ENCODE measurements at places on chromosomes 6 and 20. TPM values are rescaled to one million over a fixed set of nuclear protein-coding genes. Genes with fewer than 3 reads are reported as not detected.

DNA sequence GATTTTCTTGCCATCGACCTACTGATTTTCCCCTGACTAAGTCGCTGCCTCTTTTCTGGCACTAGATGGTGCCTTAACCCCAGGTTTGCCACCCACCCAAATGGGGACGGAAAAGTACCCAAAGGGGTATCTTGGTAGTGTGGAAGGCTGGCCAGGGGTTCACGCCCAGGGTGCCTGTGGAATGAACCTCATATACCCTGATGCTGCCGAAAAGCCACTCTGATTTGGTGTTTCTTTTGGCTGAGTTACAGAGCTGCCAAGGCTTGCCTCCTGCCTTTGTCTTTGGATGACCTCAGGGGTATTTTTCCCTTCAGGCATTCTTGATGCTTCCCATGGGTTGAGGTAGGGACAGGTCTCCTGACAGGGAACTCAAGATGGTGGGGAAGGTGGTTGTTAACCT lies 78.1 kb downstream of the MAP3K7 start:
- no peak for DNase-seq

The SLC22A1 gene
- total RNA-seq, result 1.3 TPM

DNA sequence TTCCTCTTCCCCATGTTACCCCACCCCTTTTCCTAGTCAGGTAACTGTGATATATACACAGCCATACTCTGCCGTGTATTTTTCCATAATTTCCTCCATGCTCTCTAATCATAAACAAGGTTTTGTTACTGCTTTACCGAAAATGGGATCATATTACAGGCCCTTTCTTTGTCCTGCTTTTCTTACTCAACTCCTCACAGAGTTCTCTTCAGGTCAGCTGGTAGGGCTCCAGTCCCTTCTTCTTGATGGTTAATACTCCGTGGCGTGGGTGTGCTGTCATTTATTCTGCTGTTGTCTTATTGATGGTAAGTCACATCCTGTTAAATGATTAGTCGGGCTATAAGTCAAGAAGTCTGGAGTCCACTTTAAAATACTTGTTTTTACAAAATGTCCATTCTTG lies 24.9 kb upstream of the PI16 start:
- no peak for DNase-seq

DNA sequence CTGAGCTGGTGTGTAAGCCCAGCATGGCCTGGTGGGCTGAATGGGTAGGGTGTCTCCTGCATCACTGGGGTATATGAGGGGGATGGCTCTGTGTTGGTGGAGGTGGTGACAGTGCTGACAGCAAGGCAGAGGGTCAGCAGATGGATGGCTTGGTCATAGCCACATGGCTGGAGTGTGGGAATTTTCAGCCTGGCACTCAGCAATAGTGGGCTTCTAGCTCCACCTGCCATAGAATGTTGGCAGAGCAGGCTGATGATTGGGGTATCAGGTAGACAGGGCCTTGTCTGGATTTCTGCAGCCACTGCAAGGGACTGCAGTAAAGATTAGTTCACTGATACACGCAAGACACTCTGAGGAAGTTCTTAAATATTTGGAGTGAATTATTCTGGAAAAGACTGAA lies 137.5 kb upstream of the BACH2 start:
- no peak for DNase-seq

- DNase-seq, result no peak
These were observed 724.9 kb downstream of the DOK5 start for GRCh38 chr20:55200317-55200716.

DNA sequence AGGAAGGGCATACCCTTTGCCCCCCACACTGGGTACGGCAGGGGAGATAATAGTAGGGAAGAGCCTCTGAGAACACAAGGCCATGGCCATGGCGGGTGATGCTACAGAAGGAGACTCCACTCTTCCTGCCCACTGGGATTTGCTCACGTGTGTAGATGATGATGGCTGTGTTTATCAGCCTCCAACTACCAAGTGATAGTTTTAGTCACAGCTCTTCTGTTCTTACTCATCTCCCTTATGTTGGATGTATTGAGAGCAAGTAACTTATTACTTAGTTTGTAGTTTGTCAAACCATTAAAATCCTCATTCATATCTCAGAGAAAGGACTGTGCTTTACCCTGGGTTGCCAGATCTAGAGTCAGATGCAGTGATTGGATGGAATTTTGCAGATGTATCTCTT lies 66.0 kb downstream of the CDH26 start:
- DNase-seq, result no peak

DNA sequence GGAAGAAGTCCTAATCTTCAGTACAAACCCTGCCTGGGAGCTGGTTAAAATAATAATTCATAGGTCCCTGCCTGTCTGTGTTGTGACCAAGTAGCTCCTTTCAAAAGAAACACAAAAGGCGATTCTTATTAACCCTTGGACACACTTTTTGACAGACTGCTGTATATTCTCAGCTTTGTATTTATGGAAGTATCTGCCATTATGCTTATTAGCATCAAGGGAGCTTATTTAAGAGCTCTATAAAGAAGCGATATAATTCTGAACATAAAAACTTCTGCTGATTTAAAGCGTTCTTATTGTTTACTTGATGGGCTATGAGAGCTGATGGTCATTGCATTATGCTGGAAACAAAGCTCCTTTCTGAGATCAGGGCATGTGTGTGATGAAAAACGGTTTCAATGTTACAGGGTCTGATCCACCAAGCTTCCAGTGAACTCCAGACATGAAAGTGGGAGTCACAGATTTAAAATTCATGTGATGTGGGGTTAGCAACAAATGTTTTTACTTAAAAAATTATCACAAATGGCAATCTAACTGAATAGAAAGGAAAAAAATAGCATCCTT lies 181.8 kb upstream of the PDE10A start:
- DNase-seq, result no peak

The RUNX2 gene
- total RNA-seq, result 42.2 TPM

- DNase-seq, result no peak
These were observed 22.7 kb upstream of the NUP153 start for GRCh38 chr6:17729223-17730077.

GRCh38 chr20:45014671-45015415 lies 48.5 kb downstream of the STK4 start:
- no peak for DNase-seq

The RAD21L1 gene
- total RNA-seq, result not detected

Measured in activated CD4-positive, alpha-beta memory T cell treated with anti-CD3 and anti-CD28 coated beads, Interleukin-2, amount 10 ng/mL, durations not matched to agents 7 days and 5 days (primary cell).